ENCODE measurements at places on chromosomes 4 and X.
A peak's percentile ranks its signal among the peaks of the same experiment; 100 is the strongest.

- peak; percentile 9 for DNase-seq
These were observed 901 bp downstream of the JADE1 start for GRCh38 chr4:128810331-128810870.

- DNase-seq = no peak
These were observed 9.2 kb upstream of the SLC25A43 start for GRCh38 chrX:119389871-119390501.

GRCh38 chr4:37762294-37762990 lies 64.0 kb upstream of the PGM2 start:
- DNase-seq = no peak

DNA sequence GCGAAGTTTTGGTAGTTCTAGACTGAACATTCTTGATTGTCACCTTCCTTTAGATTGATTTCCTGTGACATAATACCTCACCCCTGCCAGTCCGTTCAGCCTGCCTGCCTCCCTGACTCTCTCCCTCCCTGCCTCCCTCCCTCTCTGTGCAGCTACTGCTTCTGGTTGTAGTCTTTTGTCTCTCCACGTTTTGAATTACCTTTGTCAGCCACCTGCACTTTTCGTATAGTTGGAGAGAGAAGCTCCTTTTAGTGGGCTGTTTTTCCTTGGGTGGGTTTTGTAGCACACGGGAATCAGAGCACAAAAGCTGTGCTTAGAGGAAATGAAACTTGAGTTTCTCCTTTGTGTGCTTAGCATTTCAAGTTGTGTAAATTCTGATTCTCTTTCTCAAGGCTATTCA lies 32.6 kb upstream of the MSMO1 start:
- DNase-seq = no peak

DNA sequence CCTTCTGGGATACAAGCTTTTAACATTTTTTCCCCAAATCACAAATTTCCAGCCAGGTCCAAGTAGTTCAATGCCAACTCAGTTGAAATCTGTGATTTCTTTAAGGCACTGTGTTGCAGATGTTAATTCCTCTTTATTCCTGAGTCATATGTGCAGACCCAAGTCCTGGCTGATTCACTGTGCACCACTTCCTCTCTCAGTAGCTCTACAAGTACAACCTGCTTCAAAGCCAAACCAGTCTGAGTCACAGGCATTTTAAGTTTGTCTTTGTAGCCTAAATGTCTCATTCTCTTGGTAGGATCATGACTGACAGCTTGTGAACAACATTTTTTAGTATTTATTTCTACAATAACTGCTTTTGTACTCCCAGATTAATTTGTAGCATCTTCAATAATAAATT lies 165.6 kb upstream of the S100G start:
- DNase-seq = peak; percentile 50

DNA sequence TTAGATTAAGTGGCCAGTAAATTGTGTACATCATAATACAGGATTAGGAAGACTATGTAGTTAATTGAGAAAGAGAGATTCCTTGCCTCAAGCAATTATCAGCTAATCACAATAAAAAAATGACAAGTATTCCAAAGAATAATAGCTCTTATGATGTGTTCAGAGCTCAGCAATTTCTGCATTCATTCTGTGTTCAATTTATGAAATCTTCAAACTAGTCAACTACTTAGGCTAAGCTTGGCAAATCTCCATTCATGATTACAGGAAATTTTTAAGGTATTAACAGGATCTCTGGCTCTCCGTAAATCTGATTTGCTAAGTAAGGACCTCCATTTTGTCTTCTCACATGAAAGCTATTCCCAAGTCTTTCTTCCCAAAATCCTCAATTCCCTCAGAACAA lies 256.9 kb upstream of the TEX13A start:
- no peak for DNase-seq

- DNase-seq = no peak
These were observed 56.1 kb downstream of the SLC10A7 start for GRCh38 chr4:146465628-146466027.

DNA sequence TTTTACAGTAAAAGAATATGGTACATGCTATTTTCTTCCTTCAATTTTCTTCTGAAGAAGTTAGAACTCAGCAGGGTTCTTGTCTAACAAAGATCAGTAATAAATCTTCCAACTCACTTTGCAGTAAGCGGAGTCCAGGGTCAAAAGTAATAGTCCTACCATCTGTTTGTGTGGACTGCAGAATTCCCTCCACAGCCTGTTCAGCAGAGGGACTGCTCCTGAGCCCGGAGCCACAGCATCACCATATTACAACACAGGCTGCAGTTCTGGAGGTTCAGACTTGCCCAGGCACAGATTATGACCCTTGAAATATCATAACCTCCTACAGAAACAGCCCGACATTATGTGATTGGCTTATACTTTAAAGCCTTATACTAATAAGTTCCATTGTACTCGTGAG lies 10.3 kb downstream of the FHDC1 start:
- DNase-seq = no peak

DNA sequence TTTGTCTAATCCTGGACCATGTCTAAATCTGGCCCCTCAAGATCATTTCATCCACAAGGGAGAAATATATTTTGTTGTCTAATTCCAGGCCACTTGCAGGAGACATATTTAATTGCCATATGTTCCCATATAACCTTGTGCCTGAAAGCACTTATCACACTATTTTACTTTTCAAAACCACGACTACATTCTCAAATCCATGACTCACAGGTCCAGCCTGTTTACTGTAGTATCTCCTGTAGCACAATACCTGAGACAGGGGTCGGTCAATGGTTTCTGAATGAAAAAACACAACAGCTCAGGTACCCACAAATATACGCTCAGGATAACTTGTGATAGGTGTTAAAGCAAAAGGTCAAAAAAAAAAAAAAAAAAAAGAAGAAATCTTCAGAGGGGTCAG lies 60.9 kb downstream of the SEC24D start:
- DNase-seq = no peak

DNA sequence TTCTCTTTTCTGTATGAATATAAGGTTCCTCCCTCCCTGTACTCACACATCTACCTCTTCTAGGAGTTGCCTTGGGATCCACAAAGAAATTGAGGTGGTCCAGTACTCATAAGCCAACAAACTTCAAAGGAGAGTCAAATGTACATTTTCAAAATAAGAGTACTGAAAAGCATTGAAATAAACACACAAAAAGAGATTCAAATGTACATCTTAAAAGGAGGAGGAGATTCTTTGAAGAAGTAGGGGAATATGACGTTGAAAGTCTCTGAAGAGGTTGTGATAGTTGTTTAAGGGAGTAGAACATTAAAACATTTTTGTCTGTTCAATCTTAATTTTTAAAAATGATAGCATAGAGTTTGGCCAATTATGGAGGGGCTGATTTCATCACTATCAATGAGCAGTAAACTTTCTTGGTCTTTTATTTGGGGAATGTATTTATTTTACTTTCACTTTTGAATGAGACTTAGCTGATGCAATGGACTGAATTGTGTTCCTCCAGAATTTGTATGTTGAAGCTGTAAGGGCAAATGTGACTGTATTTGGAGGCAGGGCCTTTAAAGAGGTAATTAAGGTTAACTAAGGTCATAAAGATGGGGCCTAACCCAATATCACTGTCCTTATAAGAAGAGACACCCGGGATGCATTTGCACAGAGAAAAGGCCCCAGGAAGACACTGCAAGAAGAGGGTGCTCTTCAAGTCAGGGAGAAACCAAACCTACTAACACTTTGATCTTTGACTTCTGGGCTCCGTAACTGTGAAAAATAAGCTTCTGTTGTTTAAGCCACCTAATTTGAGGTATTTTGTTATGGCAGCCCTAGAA lies 226.3 kb upstream of the PGRMC2 start:
- no peak for DNase-seq

- no peak for DNase-seq
These were observed 8.7 kb downstream of the MSX1 start for GRCh38 chr4:4868040-4868757.
